Activated CD4-positive, CD25-positive, alpha-beta regulatory T cell (primary cell): ENCODE measurements at places on chromosomes 7 and 10.

DNA sequence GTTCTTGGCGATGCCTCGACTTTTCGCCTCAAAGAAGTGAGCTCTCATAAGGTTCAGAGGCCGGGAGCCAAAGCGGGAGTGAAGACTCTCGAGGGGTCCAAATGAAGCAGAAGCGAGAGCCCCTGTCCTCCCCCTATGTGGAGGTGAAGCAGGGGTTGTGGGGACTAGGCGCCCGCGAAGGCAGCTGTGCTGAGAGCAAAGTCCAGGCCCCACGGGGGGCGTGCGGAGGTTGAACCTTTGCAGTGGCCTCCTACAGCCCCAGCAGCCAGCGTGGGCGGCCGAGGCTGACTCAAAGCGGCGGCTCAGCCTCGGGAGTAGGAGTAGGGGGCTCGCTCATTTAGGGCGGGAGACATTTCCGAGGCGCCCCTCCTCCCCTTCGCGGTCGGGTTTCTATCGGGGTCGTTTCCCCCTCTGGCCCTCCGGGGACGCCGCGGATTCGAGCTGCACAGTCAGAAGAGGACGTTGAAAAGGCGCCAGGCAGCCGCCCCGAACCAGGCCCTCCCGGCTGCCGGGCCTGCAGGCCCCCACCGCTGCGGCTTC lies 553 bp upstream of the ADD3 start:
- no peak for DNase-seq

GRCh38 chr10:2761971-2762370 lies 305.4 kb upstream of the PFKP start:
- no peak for DNase-seq

GRCh38 chr10:30782537-30783461 lies 153.2 kb upstream of the LYZL2 start:
- DNase-seq: no peak

DNA sequence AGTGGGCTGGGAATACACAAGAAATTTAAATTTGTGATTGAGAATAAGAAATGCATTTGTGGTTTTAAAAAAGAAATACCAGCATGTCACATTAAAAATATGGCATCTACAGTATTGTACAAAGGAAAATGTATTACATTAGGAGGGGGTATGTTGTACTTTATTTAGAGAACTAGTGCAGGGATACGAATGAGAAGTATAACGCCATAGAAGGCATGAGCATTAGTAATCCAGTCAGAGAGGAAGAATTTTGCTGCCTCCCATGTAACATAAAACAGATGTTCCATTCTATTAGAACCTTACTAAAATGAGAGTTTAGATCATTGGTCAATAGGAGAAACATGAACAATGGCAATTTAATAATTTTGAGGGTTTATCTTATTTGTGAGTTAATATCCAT lies 182.2 kb downstream of the ADK start:
- DNase-seq: no peak

DNA sequence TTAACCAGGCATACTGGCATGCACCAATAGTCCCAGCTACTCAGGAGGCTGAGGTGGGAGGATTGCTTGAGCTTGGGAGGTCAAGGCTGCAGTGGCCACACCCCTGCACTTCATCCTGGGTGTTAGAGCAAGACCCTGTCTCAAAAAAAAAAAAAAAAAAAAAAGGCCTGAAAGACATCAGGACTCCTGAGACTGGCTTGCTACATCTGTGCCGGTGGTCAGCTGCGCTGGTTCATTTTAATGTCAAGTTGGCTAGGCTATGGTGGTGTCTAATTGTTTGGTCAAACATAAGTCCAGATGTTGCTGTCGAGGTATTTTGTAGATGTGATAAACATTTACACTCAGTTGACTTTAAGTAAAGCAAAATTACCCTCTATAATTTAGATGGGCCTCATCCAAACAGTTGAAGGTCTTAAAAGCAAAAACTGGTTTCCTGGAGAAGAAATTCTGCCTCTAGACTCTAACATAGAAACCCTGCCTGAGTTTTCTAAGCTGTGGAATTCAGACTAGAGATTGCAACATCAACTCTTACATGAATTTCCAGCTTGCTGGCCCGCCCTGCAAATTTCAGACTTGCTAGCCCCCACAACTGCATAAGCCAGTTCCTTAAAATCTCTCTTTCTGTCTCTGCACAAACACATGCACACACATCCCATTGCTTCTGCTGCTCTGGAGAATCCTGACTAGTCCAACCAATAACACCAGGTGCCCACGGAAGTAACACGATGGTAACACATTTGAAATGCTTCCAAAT lies 18.2 kb downstream of the MYOF start:
- no peak for DNase-seq

DNA sequence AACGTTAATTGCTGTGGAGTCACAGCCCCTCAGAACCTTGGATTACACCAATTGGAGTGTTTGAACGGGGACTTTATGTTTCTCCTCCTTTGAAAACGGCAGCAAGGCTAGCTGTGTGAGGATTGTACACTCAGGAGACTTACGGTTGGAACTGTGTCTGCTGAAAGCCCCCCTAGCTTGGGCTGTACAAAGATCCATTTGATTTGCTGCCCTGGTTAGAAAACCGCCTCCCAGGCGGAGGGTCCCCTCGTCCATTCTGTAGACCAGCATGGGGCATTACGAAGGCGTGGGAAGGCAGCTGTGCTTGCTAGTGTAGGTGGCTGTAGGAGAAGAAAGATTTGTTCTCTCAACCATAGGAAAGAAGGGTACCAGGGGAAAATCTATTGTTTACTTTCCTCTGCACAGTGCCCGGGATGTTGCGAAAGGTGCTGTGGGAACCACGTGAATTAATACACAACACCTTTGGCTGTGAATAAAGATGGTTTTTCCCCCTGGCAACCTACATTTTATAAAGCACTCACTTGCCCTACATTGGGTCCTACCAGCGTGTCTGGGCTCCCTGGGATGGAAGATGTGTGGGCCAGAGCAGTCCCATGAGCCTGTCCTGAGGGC lies 73.4 kb upstream of the BTBD16 start:
- no peak for DNase-seq

GRCh38 chr7:66162622-66163021 lies 42.5 kb upstream of the TPST1 start:
- DNase-seq: no peak

DNA sequence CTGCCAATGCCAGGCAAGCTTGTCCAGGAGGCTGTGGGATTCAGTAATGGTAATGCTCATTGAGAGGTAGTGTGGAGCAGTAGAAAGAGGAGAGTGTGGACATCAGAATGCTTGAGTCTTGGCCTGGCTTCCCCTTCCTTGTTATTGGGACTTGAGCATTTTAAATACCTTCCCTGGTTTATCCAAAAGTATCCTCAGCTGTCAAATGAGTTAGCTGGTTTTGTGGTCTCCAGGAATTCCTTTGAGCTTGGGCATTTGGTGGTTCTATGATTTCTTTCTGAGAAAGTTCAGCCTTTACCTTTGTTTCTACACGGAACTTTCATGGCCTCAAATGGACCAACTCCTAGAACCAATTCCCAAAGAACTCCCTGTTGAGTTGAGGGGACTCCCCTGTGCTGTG lies 264.3 kb downstream of the PTEN start:
- no peak for DNase-seq
